ENCODE measurements at places on chromosomes 6 and 20.

DNA sequence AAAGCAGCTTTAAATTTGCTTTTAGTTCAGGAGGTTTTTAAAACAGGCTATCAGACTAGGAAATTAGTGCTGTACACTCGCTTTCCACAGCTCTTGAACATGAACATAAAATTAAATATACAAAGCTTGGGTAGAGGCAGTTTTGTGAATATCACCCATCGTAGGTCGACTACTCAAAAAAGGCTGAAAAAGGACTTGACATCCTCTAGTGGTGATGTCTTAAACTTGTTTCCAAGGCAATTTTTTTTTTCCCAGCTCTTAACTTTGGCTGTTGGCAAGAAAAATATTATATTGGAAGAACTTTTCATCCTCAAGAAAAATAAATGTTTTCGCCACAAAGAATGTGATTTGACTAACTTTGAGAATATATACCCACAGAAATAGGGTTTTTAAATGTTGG lies 2.9 kb downstream of the MAP7 start:
- no peak for DNase-seq

DNA sequence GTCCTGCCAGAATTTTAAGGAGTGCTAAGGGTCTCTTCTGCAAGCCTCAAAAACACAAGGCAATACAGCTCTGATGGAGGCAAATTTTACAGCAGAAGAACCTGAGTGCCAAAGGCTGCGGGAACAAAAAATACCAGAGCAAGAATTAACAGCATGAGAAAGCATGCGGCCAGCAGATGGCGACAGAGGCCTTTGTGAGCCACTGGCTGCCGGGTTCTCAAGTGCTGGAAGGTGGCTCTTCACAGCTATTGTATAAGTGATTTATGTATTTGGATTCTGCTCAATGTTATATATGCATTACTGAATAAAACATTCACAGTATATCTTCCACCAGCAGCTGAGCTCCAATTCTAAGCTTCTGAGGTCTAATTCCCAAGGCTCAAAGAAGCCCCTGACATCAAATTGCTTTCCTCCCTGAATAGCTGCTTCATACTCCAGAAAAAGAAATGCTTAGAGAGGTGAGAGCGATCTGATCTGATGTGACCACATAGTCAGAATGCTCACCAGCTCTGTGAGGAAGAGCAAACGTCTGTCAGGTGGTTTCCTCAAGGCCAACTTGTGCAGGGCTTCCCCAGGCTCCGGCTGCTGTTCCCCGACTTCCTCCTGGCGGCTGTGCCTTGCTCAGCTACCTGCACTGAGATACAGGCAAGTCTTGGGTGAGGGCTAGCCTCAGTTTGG lies 58.6 kb downstream of the PPP1R3G start:
- peak; percentile 51 for DNase-seq

DNA sequence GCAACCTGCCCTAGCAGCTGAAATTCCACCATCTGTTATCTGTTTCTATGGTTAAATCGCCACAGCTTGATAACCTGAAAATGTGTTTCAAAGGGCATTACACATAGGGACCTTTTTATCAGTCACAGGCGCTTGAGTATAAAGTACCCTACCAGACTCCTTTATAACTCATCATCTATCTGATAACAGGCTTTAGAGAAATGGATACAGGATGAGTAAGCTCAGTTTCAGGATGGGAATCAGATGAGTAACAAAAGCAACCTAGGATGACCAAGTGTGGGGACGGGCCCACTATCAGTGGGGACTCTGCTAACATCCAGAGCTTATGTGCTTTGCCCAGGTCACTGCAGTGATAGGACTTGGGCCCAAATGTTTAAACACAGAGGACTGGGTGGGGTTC lies 75.6 kb downstream of the PRND start:
- DNase-seq = no peak

GRCh38 chr6:115891750-115892149 lies 168.9 kb downstream of the FRK start:
- no peak for DNase-seq

DNA sequence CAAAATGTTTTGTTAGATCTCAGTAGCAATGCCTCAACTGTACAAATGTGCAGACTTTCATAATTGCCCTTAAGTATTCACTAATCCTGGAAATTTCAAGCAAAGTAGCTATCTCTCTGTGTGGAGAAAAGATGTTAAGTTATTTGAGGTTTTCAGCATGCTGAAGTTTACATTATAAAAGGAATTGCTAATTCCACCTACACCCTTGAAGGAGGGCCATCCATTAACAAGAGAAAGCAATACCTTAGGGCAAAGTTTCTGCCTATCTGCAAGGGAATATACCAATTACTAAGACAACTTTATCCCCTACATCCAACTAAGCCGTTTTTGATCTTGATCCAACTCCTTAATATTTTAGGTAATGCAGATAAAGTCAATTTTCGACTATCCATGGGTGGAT lies 380.7 kb upstream of the BTBD3 start:
- DNase-seq = no peak

- DNase-seq = peak; percentile 62
These were observed 160.0 kb upstream of the PLN start for GRCh38 chr6:118387921-118388701.

GRCh38 chr6:36867471-36868224 lies 7.0 kb downstream of the PPIL1 start:
- DNase-seq = no peak

DNA sequence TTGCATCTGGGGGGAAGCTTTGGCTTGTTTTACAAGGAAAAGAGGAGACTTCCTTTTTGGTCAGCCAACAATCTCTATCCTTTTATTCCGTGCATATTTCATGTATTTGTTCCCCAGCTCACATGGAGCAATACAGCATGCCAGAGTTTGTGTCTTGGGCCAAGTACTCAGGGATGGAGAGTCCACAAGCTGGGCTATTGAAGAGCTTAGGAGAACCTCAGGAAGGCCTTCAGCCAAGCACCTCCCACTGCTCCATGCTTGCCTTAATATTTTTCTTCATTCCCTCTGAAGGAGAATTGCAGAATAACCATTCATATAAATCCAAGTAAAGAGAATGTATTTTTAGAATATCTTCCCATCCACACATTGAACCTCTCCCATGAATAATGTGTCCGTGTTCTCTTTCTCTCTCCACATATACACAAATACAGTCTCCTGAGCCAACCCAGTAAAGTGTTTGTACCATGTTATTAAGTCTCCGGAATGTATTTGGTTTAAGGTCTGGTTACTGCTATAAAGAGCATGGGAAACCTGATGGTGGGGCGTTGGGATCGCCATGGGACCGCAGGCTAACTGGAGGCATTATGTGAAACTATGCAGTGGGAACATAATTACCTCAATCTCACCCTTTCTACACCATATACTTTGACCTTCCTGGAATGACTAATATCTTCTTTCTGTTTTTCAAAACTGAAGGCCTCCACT lies 3.0 kb downstream of the LAMA4 start:
- no peak for DNase-seq

DNA sequence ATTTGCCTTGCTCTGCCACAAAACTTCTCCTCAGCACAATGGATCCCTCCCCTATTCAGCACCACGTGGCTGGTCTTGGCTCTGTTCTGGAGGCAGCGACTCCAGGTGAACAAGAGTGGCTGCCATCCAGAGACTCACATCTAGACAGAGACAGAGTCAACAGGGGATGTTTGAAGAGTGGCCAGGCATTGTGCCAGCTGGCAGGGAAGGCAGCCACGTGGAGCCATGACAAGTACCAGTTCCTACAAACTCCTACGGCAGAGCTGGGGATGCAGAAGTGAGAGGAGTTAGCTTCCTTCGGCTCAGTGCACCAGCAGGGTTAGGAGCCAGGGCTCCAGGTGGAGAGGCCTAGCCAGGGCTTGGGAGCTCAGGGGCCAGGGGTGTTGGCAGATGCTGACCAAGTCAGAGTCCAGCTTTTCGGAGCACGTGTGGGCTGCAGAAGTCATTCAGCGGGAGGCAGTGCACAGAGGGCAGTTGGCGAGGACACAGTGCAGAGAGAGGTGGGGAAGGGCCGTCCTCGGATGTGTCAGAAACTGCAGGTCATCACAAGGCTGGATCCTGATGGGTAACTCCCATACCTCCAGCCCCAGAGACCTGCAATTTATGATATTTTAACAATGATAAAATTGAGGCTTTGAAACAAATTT lies 171.7 kb upstream of the PDE10A start:
- no peak for DNase-seq

- peak; percentile 54 for DNase-seq
These were observed 703.5 kb upstream of the CITED2 start for GRCh38 chr6:140077827-140078560.

GRCh38 chr6:41255638-41256246 lies 27.6 kb downstream of the TREML4 start:
- DNase-seq = no peak

DNA sequence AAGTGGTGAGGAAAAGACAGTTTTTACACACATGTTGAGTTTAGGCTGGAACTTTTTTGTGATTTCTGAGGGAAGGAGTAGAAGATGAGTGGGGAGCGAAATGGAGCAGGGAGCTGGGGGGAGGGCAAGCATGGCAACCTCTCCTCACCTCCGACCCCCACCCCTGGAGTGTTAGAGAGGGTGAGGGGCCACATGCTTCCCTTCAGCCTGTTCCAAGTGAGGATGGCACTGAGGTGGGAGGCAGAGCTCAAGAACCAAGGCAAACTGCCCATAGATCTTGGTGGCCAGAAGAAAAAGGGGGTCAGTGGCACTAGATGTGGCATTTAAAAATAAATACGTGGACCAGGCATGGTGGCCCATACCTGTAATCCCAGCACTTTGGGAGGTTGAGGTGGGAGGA lies 4.8 kb downstream of the TTBK1 start:
- no peak for DNase-seq

DNA sequence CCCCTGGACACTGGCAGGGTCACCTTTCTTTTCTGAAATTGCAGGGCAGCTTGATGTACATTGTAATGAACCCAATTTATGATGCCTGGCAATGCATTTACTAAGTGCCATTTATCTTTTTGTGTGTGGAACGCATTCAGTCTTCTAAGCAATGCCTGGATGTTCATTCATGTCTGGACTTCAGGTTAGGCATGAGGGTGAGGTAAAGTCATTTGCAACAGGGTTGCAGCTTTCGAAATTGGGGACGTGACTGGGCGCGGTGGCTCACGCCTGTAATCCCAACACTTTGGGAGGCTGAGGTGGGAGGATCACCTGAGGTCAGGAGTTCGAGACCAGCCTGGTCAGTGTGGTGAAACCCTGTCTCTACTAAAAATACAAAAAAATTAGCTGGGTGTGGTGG lies 134.6 kb downstream of the SOX4 start:
- DNase-seq = no peak

DNA sequence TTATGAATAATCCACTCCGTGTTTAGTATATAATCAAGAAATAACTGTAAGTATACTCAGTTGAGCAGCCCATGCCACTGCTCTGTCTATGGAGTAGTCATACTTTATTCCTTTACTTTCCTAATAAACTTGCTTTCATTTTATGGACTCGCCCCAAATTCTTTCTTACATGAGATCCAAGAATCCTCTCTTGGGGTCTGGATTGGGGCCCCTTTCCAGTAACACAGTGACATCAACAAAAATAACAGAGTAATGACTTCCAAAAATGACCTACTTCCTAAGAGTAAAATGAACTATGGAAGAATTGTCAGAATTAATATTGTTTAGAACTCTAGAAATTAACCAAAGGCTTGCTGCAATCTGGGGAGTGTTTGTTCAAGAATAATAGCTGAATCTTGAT lies 8.8 kb downstream of the OR2H1 start:
- DNase-seq = no peak

DNA sequence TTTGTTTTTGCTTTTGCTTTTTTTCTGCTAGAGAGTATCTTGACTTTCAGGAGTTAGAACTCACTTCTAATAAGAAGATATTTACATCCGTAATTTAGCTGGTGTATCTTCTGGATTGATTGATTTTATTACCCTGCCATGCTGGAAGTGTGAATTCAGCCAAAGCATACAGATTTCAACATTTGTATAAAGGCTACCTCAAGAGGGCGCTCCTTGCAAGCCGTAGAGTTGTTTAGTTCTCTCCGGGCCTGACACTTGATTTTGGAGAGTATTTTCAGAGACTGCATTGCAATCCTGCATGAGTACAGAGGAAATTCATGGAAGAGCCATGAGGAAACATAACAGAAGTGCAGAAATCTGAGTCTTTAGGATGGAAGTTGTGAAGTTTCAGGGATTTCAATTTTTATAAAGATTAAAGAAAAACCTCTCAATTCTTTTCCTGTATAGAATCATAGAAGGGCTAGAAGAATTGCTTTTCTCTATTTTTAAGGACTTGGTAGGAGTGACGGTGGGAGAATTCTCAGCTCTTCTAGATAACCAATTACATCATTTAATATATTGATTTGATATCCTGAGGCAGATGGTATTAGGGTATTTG lies 66.7 kb upstream of the TIAM2 start:
- DNase-seq = no peak

- no peak for DNase-seq
These were observed 43.6 kb upstream of the SLC22A23 start for GRCh38 chr6:3500262-3501014.

- no peak for DNase-seq
These were observed 37.8 kb downstream of the ZHX3 start for GRCh38 chr20:41279546-41280225.

DNA sequence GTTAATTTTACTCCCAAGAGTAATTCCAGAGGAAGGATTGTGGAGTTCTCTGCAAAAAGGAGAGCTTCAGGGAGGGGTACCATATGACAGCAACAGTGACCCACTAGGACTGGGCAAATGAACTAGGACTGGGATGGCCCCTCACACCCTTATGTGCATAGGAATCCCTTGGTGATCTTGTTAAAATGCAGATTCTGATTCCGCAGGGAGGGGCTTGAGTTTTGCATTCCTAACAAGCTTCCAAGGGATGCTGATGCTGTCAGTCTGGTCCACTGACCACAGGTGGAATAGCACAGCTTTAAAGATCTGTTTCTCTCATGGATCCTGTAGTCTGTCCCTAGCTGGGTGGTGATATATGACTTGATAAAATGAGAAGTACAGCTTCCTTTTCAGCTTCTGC lies 6.3 kb upstream of the FOXA2 start:
- no peak for DNase-seq

DNA sequence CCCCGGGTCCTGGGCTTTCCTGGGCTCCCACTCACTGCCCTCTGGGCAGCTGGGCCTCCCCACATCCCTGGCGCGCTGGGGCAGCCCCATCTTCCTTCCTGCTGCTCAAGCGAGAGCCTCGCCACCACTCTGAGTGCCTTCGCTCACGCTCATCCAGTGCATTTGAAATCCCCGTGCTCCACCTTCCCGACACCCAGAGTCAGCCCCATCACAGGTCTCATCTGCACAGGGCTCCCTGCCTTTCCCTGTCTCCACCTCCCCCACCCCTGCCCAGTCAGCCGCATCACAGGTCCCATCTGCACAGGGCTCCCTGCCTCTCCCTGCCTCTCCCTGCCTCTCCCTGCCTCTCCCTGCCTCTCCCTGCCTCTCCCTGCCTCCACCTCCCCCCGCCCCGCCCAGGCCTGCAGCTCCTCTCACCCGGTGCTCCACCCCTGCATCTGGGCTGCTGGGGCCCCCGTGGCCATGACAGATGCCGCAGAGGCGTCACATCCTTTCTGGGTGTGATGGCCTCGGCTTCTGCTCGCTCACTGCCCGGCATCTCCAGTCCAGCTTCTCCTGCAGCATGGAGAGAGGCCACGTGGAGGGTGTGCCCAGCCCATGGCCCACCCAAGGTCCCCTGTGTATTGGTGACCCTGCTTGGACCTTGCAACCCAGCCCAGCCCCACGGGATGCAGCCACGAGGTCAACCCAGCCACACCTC lies 9.0 kb upstream of the BHLHE23 start:
- no peak for DNase-seq

GRCh38 chr6:54802775-54803634 lies 43.6 kb upstream of the FAM83B start:
- DNase-seq = peak; percentile 44

Measured in fibroblast of skin of left biceps (primary cell).